ENCODE measurements at places on chromosomes 4 and X. TPM values are rescaled to one million over a fixed set of nuclear protein-coding genes. Genes with fewer than 3 reads are reported as not detected.

The MGARP gene
- not detected for total RNA-seq

The SH3BP2 gene
- total RNA-seq: 45.5 TPM

The DUX4 gene
- not detected for total RNA-seq

The FHIP1A gene
- 25.2 TPM for total RNA-seq

The COL25A1 gene
- 0.24 TPM for total RNA-seq

The SERTM2 gene
- total RNA-seq: not detected

The CYLC1 gene
- not detected for total RNA-seq

The TECRL gene
- total RNA-seq: not detected

The GYG2 gene
- not detected for total RNA-seq

The RTL9 gene
- total RNA-seq: not detected

The UGT2A1 gene
- total RNA-seq: not detected

The ABCD1 gene
- 3.4 TPM for total RNA-seq

The PPM1K gene
- total RNA-seq: 5.1 TPM

The GAB1 gene
- 7.5 TPM for total RNA-seq

The SNCA gene
- total RNA-seq: 12.6 TPM

The CT45A1 gene
- not detected for total RNA-seq

The TMEM150C gene
- not detected for total RNA-seq

The TEC gene
- 0.43 TPM for total RNA-seq

The SYTL4 gene
- total RNA-seq: 1.9 TPM

The GUCY1B1 gene
- 1.4 TPM for total RNA-seq

The EGF gene
- 0.48 TPM for total RNA-seq

The TBC1D9 gene
- 26.5 TPM for total RNA-seq

The GAB3 gene
- total RNA-seq: 0.24 TPM

The LRAT gene
- 4.3 TPM for total RNA-seq

The FOXR2 gene
- not detected for total RNA-seq

The TSPAN5 gene
- 19.0 TPM for total RNA-seq

The MAGEA1 gene
- total RNA-seq: not detected

The MAGEB1 gene
- not detected for total RNA-seq

The C4orf51 gene
- not detected for total RNA-seq

The MND1 gene
- total RNA-seq: 4.0 TPM

All from tracheal epithelial cell (primary cell).